ENCODE measurements at places on chromosomes 16 and 17.

GRCh38 chr17:71067669-71068407, 898.5 kb downstream of the KCNJ2 start:
- no peak for DNase-seq

GRCh38 chr17:70102531-70102930, 27.5 kb downstream of the KCNJ16 start:
- DNase-seq: no peak

DNA sequence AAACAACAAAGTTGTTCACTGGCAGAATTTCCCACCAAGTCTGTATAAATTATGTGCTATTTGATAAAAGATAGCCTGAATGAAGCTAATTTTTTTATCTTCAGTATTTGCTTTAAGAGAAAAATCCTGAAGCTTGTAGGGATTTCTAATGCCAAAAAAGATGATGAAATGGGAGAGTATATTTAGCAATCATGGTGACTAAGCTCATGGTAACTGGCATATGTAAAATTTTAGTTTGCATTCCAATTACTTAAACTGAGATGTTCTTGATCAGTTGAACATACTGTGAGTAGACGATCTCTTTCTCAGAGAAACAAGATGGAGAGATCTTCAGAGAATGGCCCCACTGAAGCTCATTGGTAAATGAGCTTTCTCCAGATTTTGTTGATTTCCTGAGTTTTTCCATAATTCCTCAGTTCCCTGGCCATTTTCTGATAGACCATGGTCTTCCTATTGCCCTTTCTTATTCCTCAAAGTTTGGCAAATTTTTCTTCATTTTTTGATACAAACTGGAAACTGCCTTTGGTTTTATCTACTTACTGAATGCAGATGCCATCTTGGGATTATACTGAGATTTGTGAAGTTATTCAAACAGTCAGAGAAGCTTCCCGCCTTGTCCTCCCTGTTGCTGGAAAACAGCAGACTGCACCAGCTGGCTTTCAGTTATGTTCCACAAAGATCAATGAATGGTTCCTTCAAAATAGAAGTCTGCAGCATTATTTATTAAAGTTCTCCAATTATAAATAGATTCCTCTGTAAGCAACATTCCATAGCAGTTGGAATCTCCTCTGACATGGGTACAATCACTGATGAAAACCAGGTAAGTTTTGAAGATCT, 68.3 kb upstream of the ALOX12 start:
- DNase-seq: no peak

GRCh38 chr16:52494621-52495020, 52.3 kb downstream of the TOX3 start:
- no peak for DNase-seq

- DNase-seq: no peak
Observed at GRCh38 chr16:716200-716568, 1.3 kb downstream of the METRN start.

- DNase-seq: peak; percentile 48
Observed at GRCh38 chr17:68205808-68206720, 41.8 kb upstream of the AMZ2 start.

Data from NCI-H2081 (cell line).